Purkinje cell (primary cell): ENCODE measurements at places on chromosomes 16 and 17. TPM values are rescaled to one million over a fixed set of nuclear protein-coding genes. Genes with fewer than 3 reads are reported as not detected.

Gene UBALD1
- polyA plus RNA-seq = 1.7 and 2.7 TPM in 2 replicates

Gene CLDN6
- polyA plus RNA-seq = not detected in 2 replicates

Gene CETP
- polyA plus RNA-seq = not detected in 2 replicates

Gene KRT40
- polyA plus RNA-seq = not detected in 2 replicates

Gene GLG1
- 76.7 and 92.4 TPM in 2 replicates for polyA plus RNA-seq

Gene TBC1D3L
- polyA plus RNA-seq = not detected in 2 replicates

Gene DLX3
- not detected in 2 replicates for polyA plus RNA-seq

Gene CDH11
- polyA plus RNA-seq = 23.2 and 23.8 TPM in 2 replicates

Gene KRT36
- polyA plus RNA-seq = not detected in 2 replicates

Gene CMTM2
- polyA plus RNA-seq = not detected in 2 replicates

Gene PRSS22
- 1.9 and 3.8 TPM in 2 replicates for polyA plus RNA-seq

Gene CCL14
- polyA plus RNA-seq = not detected in 2 replicates

Gene TEX19
- polyA plus RNA-seq = not detected in 2 replicates
